SW480 (cell line): ENCODE measurements at places on chromosomes 5 and 9.

GRCh38 chr9:121954477-121955140, 138.5 kb downstream of the TTLL11 start:
- peak; percentile 82 for DNase-seq

DNA sequence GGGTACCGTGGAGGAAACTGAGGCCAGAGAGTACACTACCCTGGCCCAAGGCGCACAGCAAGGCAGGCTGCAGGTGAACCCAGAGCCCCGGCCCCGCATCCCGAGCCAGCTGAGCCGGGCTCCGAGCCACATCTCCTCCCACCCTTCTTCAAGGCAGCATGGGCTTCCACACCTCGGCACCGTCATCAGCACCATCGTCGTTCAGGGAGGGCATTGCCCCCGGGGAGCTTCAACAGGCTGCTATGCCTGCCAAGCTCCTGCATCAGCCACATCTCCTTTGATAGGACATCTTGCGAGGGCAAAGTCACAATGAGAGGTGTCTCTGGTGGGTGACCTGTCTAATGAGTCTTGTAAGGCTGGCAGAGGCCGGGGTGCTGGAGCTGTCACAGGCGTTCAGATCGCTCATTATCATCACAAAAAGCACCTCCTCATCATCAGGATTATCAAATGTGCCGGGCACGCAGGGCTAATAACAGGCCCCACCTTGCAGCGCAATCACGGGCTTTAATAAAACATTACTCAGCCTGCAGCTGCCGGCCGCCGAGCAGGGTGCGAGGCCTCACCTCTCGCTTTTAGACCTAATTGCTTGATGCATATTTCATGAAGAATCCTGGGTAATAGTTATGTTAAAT, 20.0 kb upstream of the SLC25A51 start:
- no peak for DNase-seq

DNA sequence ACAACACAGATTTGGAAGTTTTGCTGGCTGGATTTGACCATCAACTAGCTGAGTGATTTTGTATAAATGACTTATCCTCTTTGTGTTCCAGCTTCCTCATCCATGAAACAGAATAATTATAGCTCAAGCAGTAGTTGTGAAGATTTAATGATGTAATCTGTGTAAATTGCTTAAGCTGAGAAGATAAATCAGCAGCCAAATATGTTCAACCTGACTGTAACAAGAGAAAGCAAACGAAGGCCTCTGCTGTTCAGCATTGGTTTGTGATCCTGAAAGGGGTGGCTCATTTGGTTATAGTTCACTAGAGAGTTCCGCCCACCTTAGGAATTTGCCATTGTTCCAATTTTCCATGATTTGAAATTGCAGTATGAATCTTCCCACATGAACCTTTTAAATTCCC, 75.7 kb upstream of the CCDC112 start:
- peak; percentile 60 for DNase-seq

- peak; percentile 68 for DNase-seq
Observed at GRCh38 chr5:168679515-168679920, 100.3 kb upstream of the PANK3 start.

DNA sequence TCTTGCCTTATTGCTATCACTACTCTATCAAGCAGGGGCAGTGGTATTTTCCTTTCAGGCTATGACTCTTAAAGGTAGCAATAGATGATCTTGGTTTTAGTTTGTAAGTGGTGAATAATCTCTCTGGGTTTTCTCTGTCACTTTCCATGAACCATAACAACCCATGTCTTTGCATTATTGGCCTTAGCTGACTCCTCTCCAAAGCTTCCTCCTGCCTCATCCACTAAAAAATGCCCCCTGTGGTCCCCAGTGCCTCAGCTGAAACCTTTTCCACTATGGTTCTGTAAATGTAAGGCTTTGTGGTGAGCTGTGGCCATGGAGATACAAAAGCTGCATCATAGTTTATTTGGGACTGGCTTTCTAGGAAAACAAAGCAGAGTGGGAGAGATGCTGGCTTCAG, 128.8 kb downstream of the GPBP1 start:
- peak; percentile 11 for DNase-seq

DNA sequence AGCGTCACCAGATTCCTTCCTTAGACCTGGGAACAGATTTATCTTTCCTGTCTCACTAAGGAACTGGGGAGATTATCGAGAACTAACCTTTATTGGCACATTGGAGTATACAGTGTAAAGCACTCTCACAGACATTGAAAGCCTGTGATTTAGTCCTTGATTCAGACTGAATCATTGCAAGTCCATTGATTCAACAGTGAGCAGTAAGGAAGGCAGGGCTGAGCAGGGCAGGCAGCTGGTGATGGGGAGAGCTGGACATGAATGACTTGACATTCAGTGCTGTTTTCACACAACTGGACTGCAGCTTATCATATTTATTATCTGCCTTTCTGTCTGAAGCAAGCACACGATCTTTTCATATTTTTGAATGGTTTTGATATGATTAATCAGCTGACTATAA, 16.2 kb downstream of the ISOC1 start:
- no peak for DNase-seq

GRCh38 chr5:133681896-133682295, 69.6 kb upstream of the FSTL4 start:
- no peak for DNase-seq

- DNase-seq: no peak
Observed at GRCh38 chr9:89274838-89275237, 36.2 kb upstream of the CKS2 start.

DNA sequence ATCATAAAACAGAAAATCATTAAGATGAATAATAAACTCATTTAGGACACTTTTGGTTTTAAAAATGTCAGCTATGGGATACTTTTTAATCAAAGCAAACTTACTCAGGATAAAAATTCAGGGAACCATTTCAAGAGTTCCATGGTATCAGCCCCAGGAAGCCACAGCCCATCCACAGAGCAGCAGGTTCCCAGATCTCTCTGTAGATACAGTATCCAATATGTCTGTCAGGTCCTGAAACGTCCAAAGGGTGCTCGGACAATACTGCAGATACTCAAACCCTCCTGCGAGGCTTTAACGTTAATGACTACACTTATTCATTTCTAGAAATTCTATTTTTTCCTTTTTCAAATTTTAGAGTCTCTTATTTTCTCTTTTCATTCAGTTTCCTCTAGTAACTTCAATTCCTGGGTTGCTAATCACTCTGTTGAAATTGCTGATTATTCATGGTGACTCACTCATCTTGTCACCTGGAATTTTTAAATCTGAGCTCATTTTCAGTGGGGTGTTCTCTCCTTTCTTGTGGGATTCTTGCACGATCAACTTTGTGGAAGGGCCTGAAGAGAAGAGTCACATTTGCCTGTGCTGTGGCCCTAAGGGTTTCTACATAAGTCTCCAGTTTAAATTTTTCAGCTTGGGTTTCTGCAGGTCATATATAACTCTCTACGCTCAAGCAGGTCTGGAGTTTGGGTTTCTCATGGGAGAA, 435.8 kb downstream of the CTNND2 start:
- no peak for DNase-seq

GRCh38 chr5:78647351-78647818, 1.2 kb downstream of the LHFPL2 start:
- DNase-seq: peak; percentile 45

- DNase-seq: peak; percentile 17
Observed at GRCh38 chr9:97593960-97594359, 39.2 kb downstream of the TSTD2 start.

GRCh38 chr9:79598562-79599345, 27.0 kb downstream of the TLE4 start:
- DNase-seq: no peak
